Caco-2 (cell line): ENCODE measurements at places on chromosomes 6 and 20. TPM values are rescaled to one million over a fixed set of nuclear protein-coding genes. Genes with fewer than 3 reads are reported as not detected.
A peak's percentile ranks its signal among the peaks of the same experiment; 100 is the strongest.

DNA sequence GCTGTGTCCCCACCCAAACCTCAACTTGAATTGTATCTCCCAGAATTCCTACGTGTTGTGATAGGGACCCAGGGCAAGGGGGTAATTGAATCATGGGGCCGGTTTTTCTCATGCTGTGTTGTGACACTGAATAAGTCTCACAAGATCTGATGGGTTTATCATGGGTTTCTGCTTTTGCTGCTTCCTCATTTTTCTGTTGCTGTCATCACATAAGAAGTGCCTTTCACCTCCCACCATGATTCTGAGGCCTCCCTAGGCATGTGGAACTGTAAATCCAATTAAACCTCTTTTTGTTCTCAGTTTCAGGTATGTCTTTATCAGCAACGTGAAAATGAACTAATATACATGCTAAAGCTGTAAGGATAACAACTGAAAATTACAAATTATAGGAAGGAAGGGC is 88.3 kb downstream of the CDYL start:
- no peaks in the 10 kb centered on the region for H3K27me3 ChIP-seq
- no peak for DNase-seq
- 0 out of 2 replicates have a peak, but pooled peaks cover 5% of the 10 kb centered on the region for H3K4me1 ChIP-seq
- H3K36me3 ChIP-seq, result no peaks in the 10 kb centered on the region; the same call in 1 of the 2 replicates
- H3K4me3 ChIP-seq, result no peak overlapping the region
- H3K27ac ChIP-seq, result no peak overlapping the region

Gene OR2B6
- total RNA-seq, result not detected in 2 replicates

DNA sequence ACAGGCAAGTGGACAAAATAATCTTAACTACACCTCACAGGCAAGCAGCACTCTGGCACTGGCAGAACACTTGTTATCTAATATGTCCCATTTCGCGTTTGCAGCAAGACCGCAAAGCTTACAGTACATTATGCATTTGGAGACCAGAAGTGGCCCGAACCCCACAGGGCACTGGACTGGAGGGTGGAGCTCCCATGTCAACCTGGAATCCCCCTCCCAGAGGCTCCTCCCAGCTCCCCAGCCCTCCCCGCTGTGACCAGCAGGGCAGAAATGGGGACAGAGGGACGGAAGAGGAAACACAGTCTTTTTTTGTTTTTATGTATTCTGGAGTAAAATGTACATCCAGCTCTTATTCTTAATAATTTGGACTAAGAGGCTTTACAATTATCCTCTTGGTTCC is 263.7 kb downstream of the SMOC2 start:
- no peaks in the 10 kb centered on the region for H3K4me1 ChIP-seq
- no peak overlapping the region for H3K4me3 ChIP-seq
- H3K36me3 ChIP-seq, result no peaks in the 10 kb centered on the region

Gene KCNK5
- total RNA-seq, result 19.8 and 20.9 TPM in 2 replicates

- peaks cover 1% of the 10 kb centered on the region for H3K36me3 ChIP-seq
- no peaks in the 10 kb centered on the region for H3K27me3 ChIP-seq
- no peak for DNase-seq
- H3K4me3 ChIP-seq, result peak overlapping the region; percentile 87
These were observed 745 bp upstream of the AGPAT1 start for GRCh38 chr6:32176476-32177182.

DNA sequence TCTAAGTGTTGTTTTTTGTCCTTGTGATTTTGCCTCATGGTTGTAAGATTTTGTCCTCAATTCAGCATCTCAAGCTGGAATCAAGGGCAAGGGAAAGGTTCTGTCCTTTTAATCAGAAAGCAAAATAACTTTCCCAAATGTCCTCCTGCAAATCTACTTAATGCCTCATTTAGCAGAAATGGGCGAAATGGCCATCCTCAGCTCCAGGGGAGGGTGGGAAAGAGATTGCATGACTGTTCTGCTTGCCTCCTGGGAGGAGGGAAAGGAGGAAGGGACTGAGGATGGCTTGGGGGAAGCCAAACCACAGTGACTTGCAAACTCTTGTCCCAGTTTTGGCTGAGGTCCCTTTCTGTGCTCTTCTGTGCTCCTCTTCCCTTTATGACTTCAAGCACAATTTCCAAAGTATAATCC is 43.4 kb downstream of the TNFAIP3 start:
- no peaks in the 10 kb centered on the region; the same call in 1 of the 2 replicates for H3K4me1 ChIP-seq
- DNase-seq, result no peak
- no peaks in the 10 kb centered on the region for H3K36me3 ChIP-seq

Gene SLC17A3
- not detected in 2 replicates for total RNA-seq

Gene SLC52A3
- 0.50 and 0.56 TPM in 2 replicates for total RNA-seq

- peaks cover 15% of the 10 kb centered on the region for H3K4me1 ChIP-seq
- no peaks in the 10 kb centered on the region for H3K36me3 ChIP-seq
- no peaks in the 10 kb centered on the region for H3K27me3 ChIP-seq
- no peak overlapping the region for H3K4me3 ChIP-seq
These were observed 21.0 kb upstream of the SERINC3 start for GRCh38 chr20:44542890-44543289.

GRCh38 chr6:148037496-148037895 is 305.1 kb upstream of the SASH1 start:
- no peak for DNase-seq
- no peaks in the 10 kb centered on the region for H3K4me1 ChIP-seq
- no peak overlapping the region for H3K27ac ChIP-seq

Gene MAP7
- total RNA-seq, result 55.3 and 57.4 TPM in 2 replicates
